ENCODE measurements at places on chromosomes 2 and 18.

GRCh38 chr18:6251084-6251483, 163.6 kb downstream of the L3MBTL4 start:
- DNase-seq: no peak

- DNase-seq: no peak
Observed at GRCh38 chr18:10365021-10365500, 89.4 kb upstream of the APCDD1 start.

DNA sequence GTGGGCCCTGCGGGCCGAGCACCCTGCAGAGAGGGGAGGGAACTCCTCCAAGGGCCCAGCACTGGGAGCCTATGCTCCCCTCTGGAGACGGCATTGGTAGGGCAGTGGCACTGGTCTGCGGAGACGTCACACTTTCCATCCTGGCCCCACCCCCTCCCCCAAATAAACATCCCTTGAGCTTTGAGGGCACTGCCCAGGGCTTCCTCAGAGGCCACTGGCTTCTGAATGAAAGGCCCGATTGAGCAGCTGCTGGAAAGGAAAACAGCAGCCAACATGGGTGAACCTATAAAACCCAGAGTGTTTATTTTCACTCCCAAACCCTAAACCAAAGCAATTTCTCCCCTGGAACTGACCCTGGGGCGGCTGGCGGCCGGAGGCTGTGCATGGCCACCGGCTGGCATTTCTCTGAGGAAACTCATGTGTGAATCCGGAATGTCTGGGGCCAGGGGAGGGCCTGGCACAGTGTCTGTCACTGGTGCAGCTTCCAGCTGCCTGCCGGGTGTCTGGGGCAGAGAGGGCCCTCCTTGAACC, 138.9 kb downstream of the DYSF start:
- no peak for DNase-seq

DNA sequence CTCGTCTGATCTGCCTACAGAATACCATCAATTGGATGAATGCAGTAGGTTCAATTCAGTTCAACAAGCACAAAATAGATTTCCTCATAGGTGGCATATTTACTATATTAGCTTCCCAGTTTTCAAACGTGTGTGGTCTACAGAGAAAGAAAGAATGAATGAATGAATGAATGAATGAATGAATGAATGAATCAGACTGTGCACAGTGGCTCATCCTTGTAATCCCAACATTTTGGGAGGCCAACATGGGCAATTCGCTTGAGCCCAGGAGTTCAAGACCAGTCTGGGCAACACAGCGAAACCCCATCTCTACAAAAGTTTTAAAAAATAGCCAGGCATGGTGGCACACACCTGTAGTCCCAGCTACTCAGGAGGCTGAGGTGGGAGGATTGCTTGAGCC, 94.9 kb downstream of the TRABD2A start:
- DNase-seq: no peak

DNA sequence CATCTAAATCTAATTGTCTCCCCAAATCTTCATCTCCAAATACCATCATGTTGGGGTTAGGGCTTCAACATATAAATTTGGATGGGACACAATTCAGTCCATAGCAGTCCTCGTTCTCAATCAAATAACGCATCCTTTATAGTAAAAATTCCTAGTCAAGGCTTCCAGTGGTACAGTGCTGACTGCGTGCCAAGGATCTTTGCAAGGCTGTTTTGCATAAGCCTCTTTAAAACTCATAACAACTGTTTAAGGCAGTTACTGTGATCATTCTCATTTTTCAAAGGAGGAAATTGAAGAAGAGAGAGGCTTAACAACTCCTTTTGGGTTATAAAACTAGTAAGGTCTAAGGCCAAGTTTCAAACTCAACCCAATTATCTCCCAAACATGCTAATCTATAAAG, 666.9 kb downstream of the NYAP2 start:
- DNase-seq: no peak

GRCh38 chr2:774436-774835, 97.2 kb upstream of the TMEM18 start:
- DNase-seq: no peak

DNA sequence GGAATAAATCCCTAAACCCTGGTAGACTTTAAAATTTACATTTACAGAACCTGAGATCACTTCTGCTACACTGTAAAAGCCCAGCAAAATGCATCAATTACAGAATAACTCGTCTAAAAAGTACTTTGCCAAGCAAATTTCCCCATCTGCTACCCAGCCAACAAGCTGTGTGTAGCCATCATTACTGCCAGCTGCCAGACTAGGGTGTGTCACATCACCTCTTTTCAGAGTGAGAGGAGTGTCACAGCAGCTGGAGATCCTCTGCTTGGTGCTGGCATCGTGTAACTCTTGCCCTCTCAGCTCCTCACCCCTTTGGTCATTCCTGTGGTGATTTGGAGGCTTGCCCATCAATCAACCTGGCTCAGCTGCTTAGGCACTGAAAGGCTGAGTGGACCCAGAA, 340.4 kb upstream of the MMADHC start:
- peak; percentile 2 for DNase-seq

DNA sequence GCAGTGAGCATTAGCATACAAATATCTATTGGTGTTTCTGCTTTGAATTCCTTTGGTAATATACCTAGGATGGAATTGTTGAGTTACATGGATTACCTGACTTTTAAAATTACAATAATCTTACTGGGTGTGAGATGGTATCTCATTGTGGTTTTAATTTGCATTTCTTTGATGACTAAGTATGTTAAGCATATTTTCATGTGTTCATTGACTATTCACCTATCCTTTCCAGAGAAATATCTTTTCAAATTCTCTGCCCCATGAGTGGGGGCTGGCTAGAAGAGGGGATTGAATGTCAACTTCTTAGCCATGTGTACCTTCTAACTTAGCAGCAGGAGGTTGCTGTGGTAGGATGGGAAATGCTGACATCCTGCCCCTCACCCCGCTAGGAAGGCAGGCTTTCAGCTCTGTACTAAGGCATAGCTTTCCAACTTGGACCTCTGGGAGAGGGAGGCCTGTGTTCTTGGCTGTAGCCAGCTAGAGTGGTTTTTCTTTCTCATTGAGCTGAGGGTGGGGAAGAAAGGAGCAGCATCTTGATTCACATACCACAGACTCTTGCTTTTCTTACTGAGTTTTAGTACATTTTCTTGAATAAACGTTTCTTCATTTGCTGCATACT, 63.3 kb upstream of the TTC27 start:
- no peak for DNase-seq

DNA sequence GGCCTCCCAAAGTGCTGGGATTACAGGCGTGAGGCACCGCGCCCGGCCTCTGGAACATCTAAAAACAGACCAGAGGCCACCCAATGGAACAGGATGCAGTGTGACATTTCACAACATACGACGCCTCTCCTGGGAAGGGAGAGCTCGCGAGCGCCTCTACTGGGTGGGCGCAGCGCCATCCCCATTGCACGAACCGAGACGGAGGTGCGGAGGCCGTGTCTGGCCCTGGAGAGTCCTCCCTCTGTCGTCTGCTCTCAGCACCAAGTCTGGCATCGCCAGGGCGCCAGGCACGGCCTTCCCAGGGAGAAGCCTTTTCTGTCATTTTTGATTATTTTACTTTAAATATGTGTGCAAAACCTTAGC, 9.4 kb upstream of the GBX2 start:
- DNase-seq: no peak

- DNase-seq: peak; percentile 20
Observed at GRCh38 chr2:95043300-95044093, 18.0 kb downstream of the MAL start.

- no peak for DNase-seq
Observed at GRCh38 chr2:98027538-98027937, 31.8 kb upstream of the TMEM131 start.

- no peak for DNase-seq
Observed at GRCh38 chr18:74397572-74397971, 59.5 kb downstream of the DIPK1C start.

GRCh38 chr2:127080938-127081755, 25.8 kb downstream of the BIN1 start:
- no peak for DNase-seq

- DNase-seq: no peak
Observed at GRCh38 chr2:118084491-118085089, 3.7 kb upstream of the INSIG2 start.

DNA sequence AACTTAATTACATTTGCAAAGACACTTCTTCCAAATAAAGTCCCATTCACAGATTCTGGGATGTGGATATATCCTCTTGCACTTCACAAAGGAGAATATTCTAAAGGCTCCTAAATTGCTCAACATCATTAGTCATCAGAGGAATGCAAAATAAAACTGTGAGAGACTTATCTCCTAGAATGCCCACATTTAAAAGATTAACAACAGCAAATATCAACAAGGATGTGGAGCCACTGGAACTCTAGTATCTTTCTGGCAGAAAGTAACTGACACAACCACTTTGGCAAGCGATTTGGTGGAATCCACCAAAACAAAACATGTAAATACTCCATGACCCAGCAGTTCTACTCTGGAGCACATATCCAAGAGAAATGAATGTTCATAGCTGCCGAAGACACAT, 4.6 kb downstream of the NEU2 start:
- DNase-seq: no peak

- DNase-seq: no peak
Observed at GRCh38 chr2:11767779-11768178, 21.3 kb downstream of the LPIN1 start.

DNA sequence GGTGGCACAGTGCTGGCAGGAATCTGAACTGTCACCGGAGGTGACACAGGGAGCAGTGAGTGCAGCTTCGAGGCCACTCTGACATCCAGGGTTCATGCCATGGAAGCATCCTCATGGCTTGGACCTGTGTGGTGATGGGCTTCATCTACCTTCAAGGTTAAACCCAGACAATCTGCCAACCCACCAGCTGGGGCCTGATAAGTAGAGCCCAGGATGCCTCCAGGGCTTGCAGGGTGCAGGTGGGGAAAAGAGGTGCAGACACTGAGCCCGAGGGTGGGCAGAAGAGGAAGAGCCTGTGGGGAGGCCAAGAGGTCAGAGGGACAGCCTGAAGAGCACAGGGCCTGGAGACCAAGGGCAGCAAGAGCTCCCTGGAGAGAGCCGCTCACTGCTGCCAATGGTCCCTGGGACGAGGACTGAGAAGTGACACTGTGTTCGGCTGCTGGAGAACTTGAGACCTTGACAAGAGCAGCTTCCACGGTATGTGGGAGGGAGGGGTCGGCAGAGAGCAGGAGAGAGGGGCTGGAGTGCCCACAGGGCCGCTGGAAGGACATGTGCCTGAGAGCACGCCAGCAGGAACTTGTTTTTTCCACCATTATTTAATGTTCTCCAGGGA, 8.1 kb upstream of the HES6 start:
- no peak for DNase-seq

- DNase-seq: no peak
Observed at GRCh38 chr2:233256048-233256447, 4.6 kb downstream of the ATG16L1 start.

DNA sequence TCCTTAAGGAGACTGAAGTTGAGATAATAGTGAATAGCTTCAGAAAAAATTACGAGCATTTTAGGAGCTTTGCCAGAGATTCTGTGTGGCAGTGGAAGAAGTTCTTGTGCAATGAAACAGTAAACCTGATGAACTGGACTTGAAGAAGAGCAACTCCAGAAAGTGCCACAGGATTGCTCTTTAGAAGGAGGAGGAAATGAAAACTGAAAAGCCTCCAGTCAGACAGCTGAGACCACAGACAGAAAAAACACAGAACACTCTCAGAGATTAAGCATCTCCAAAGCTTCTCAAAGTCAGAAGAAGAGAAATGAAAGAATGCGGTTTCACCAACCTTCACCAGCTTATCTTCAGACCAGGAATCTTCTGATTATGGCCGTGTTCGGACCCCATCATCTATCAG, 329.7 kb upstream of the CNTNAP5 start:
- DNase-seq: no peak

- DNase-seq: no peak
Observed at GRCh38 chr2:204279819-204280218, 265.5 kb upstream of the PARD3B start.

DNA sequence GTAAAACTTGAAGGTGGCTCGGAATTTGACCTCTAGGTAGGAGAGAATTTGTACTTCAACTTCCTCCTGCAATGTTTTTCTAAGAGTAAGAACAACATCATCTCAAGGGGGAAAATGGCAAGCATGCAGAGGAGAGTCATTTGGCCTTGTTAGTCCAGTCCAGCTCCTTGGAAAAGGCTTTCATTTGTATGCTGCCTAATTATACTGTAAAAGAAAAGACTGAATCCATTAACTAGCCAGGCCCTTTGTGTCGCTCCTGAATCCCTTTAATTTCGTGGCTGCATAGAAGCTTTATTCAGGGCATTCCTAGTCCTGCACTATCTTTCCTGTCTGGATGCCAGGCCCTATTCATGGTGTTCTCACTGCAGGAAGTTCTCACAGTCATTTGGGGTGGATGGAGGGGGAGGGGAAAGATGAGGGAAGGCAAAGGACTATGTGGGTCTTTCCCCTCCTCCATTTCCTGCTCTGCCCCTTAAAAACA, 36.0 kb downstream of the PHLPP1 start:
- no peak for DNase-seq

DNA sequence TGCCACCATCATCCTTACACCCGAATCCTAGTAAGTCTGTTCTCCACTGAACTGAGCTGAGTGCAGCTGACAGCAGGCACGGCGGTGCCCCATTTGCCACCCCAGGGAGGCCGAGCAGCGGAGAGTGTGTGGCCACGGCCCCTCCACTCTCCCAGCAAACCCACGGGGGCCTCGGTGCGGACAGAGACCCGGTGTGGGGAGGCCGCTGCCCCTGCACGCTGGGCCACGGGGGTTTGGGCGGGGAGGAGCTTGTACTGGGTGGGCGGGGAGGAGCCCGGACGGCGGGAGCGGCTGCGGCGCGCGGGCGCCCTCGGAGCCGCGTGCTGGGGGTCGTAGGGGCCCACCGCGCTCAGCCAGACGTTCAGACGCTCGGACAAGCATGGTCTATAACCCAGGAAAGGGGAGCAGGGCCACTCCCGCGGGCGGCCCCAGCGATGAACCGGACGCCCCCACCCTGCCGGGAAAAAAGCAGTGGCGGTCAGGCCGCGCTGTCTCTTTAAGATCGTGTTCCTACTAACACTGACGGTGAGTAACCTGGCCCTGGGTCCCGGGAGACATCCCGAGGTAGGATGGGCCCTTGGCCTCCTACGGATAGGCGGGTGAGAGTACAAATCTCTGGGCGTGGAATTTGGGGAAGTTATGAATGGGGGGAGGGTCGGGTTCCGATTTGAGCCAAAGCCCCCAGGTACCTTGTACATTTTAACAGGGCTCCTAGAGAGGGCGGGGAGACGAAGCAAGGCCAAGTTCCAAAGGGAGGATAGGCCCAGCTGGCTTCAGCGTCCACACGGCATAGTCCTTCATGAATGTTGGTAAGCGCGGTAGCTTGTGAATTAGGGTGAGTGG, at the start of gene ITPRIPL1:
Gene ITPRIPL1 (plus strand): TSS at position 277 of the 843 bp plus-strand sequence. CDS start 523 bp downstream, at position 800.
- peak; percentile 37 for DNase-seq

GRCh38 chr2:112831946-112832840, 4.4 kb downstream of the IL1B start:
- DNase-seq: no peak

GRCh38 chr18:25503567-25504081, 151.7 kb upstream of the ZNF521 start:
- no peak for DNase-seq

GRCh38 chr2:116098049-116098448, 1655.6 kb downstream of the DPP10 start:
- no peak for DNase-seq
